Camera-type eye (tissue), 1 donor: ENCODE measurements at places on chromosomes 5 and 9. TPM values are rescaled to one million over a fixed set of nuclear protein-coding genes. Genes with fewer than 3 reads are reported as not detected.

Gene CDH9
- total RNA-seq, result 1.6 TPM

Gene PCDHGB6
- total RNA-seq, result 15.1 TPM

Gene AGXT2
- total RNA-seq, result not detected

Gene SPEF2
- total RNA-seq, result 31.1 TPM

Gene GARIN3
- not detected for total RNA-seq

Gene BARHL1
- total RNA-seq, result not detected

Gene SLC46A2
- total RNA-seq, result not detected

Gene PCDHA10
- total RNA-seq, result 4.6 TPM

Gene ORM1
- not detected for total RNA-seq

Gene F2RL2
- total RNA-seq, result 4.0 TPM

Gene MSX2
- total RNA-seq, result 0.82 TPM
